Neuronal stem cell (in vitro differentiated cells): ENCODE measurements at places on chromosomes 3 and 15.

DNA sequence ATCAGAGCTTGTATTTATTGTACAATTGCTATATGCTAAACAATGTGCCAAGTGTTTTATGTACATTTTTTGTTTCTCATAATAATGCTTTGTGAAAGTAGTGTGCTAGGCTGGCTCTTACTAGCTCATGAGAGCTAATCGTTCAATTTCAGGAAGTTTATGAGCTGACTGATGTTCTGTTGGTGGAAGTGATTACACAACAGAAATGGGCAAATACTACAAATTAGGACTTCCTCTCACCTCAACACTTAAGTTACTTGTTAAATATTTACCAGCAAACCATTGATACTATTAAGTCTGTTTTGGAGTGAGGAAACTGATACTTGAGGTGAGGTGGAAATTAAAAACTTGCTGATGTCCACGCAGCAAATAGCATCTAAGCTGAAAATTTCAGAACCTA lies 32.3 kb downstream of the SLC9C1 start:
- DNase-seq, result no peak

DNA sequence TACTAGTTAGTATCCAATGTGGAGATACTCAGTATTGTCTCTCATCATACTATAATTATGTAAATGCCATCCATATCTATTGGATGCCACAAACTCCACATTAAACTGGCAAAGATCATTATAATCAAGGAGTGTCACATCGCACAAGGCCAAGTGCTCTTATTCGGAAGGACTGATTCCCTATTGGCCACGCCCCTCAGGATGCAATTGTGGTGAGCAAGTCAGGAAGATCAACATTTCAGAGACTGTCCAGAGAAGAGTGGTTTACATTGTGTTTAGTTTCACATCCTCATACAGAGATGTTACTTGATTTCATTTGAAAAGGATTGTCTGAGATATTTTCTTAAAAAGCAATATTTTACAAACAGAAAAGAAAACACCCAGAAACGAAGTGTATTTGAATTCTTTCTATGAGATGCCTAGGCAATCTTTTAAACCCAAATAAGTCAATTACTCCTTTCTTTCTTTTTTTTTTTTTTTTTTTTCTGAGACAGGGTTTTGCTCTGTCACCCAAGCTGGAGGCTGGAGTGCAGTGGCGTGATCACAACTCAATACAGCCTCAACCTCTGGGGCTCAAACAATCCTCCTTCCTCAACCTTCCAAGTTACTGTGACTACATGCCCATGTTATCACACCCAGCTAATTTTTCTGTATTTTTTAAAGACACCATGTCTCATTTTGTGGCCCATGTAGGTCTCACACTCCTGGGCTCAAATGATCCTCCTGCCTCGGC lies 369.1 kb downstream of the RBMS3 start:
- DNase-seq, result no peak

GRCh38 chr3:32037932-32038267 lies 56.4 kb downstream of the ZNF860 start:
- DNase-seq, result no peak

DNA sequence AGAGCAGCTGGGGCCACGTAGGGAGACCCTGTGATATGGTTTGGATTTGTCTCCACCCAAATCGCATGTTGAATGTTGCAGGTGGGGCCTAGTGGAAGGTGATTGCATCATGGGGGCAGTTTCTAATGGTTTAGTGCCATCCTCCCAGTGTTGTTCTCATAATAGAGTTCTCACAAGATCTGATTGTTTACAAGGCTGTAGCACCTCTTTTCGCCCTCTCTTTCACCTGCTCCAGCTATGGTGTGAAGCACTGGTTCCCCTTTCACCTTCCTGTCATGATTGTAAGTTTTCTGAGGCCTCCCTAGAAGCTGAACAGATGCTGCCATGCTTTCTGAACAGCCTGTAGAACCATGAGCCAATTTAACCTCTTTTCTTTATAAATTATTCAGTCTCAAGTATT lies 198.9 kb upstream of the CBLB start:
- DNase-seq, result no peak

DNA sequence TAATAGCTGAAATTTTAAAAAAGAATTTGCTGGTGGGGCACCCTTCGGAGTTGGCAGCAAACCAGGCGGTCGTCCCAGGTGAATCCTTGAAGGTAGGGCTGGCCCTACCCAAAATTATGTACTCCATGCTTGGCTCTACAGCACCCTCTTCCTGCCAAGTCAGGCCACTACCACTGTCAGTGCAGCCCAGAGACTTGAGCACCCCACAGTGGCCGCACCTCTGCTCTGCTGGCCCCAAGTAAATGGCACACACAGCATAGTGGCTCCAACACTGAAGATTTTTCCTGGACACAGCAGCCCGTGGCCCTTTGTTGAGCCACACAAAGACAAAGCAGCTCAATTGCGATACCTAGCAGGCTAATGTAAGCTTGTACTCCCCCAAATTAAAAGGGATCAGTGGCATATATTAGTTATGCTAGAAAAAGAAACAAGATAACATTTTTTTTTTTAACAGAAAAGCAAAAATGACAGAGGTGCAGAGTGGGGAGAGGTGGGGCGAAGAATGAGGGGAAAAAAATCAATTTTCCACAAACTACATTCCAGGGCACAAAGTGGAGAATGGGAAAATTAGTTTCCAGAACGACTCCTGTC lies 250.5 kb downstream of the UACA start:
- DNase-seq, result no peak

DNA sequence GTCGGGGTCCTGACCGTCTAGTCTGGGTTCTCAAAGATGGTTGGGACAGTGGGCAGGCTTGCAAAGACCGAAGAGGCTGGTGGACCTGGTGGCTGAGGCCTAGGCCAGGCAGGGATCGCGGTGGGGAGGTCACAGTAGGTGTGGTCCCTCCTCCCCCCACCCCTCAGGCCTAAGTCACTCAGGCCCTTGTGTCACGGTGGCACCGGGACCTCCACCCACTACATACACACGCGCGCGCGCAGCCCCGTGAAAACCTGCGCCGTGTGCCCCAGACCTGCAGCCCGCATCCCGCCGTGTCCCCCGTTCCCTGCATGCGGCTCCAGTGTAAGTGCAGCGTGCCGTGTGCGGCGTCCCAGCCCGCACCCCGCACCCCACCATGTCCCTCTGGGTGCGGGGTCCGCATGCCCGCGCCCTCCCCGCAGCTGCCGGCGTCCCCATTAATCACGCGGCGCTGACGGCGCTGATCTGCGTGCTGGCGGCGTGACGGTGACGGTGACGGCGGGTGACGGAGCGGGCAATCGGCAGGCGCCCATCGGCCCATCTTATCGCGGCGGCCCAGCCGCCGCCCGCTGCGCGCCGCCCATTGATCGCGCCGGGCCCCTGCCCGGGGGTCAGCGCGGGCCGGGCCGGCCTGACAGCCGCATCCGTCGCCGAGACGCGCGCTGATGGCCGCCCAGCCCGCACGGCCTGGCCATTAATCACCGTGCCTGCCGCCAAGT lies 24.4 kb downstream of the SEC61A1 start:
- DNase-seq, result no peak

- no peak for DNase-seq
Measured at GRCh38 chr3:35438101-35438500, 201.2 kb upstream of the ARPP21 start.

- DNase-seq, result no peak
Measured at GRCh38 chr15:64850778-64851502, 9.2 kb downstream of the PLEKHO2 start.

GRCh38 chr3:152313430-152313829 lies 44.7 kb downstream of the MBNL1 start:
- no peak for DNase-seq

DNA sequence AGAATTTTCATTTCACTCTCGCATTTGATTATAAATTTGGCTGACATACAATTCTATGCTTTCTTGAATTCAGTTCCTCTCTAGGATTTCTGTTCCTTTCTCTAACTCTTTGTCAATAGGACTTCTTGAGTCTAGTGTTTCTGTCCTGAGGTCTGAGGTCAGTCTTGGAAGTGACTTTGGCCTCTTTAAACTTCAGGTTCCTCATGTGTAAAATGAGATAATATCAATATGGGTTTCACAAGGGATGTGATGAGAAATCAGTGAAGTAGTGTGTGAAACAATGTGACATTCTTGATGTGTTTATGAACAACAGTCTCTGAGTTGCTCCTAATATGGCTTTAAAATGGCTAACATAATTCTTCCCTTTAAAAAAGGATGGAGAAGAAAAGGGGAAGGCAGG lies 92.2 kb downstream of the SV2B start:
- no peak for DNase-seq
